ENCODE measurements at places on chromosomes 6 and 20.

DNA sequence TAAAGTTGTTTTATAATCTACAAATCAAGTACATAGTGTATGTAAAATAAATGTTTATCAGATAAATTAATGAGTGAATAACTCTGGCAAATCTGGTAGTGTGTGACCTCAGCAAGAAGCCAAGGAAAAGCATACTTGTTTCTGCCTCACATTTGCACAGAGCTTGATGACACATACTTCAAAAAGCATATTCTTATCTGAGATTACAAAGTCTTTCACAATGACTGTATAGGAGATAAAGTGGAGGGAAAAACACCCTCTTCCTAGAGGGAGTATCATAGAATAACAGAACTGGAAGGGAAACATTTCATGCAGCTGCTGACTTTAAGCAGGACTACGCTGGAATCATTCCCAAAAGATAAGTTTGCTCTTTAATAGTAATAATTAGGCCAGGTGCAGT, 28.1 kb upstream of the AKAP7 start:
- DNase-seq: peak; percentile 59

DNA sequence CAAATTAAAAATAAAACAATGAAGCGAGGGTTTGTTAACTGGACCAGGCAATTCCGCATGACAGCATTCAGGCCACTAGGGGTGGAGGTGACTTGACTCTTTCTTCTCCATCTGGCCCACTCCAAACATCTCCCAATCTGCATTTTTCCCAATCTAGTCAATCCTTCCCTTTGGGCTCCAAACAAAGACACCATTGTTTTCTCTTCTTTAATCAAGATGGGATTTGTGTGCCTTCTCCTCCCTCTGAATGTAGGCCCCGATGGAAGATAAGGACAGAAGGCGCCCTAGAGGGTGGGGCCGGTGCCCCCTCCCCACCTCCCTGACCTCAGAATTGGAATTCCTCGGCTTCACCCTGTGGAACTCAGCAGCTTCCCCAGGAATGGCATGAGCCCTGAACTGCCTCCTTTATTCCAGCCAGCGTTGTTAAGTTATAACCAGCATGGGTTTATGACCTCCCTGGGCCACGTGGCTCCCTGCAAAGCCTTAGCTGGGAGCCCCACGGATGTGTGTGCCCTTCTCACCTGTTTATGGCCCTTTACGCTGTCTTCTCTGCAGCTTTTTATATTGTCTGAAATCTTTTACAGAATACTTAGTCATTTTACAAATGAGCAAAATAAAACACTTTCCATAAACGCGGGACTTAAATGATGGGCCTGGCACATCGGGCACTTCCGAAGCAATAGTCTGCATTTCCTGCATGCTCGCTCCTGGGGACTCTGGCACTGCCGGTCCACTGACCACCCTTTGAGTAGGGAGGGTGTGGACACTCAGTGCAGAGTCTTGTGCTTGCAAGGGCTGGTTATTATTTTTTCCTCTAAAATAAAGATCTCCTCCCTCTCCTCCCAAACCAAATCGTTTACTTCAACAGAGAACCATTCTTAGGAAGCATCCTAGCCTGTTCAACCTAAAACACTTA, 24.5 kb downstream of the OVOL2 start:
- DNase-seq: no peak

GRCh38 chr6:112086744-112087135, 542 bp downstream of the TUBE1 start:
- peak; percentile 33 for DNase-seq

- DNase-seq: peak; percentile 85
Measured at GRCh38 chr20:4064144-4064909, 49.0 kb upstream of the RNF24 start.

DNA sequence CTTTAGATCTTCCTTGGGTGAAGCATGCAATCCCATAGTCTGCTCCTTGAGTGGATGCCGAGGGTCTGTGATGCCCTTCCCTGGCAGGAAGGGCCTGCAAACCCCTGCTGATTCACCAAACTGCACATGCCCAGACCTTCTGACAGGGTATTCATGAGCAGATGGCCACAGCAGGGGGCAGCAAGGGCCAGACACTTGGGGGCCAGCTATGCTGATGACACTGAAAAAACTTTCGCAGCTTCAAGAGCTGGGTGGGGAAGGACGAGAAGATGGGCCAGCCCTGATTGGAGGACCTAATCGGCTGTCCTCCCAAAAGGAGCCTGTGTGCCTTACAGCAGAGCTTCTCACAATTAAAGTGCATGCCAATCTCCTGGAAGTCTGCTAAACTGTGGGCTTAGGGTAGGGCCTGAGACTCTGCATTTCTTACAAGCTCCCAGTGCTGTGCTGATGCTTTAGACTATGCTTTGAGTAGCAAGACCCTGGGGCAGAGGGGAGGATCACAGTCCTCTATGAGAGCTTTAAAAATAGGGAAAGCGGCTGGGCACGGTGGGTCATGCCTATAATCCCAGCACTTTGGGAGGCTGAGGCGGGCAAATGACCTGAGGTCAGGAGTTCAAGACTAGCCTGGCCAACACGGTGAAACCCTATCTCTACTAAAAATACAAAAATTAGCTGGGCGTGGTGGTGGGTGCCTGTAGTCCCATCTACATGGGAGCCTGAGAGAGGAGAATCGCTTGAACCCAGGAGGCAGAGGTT, 15.2 kb upstream of the GDAP1L1 start:
- no peak for DNase-seq

All from HS-5 (cell line).